ENCODE measurements at places on chromosomes 4 and X. TPM values are rescaled to one million over a fixed set of nuclear protein-coding genes. Genes with fewer than 3 reads are reported as not detected.

Gene EDA2R
- total RNA-seq: 8.2 TPM

Gene LRCH2
- not detected for total RNA-seq

Gene NPY1R
- total RNA-seq: 0.67 TPM

Gene MAGEB2
- not detected for total RNA-seq

Gene NUDT6
- total RNA-seq: 4.2 TPM

Gene MMRN1
- 0.29 TPM for total RNA-seq

Gene CITED1
- 1.3 TPM for total RNA-seq

Gene DACH2
- not detected for total RNA-seq

Gene LIMCH1
- total RNA-seq: 7.3 TPM

Gene CLCN4
- total RNA-seq: 7.0 TPM

Gene CLIC2
- total RNA-seq: not detected
